ENCODE measurements at places on chromosomes 5 and 9.

GRCh38 chr5:96173366-96173765 lies 211.7 kb upstream of the ELL2 start:
- no peak for DNase-seq

- no peak for DNase-seq
These were observed 80.6 kb downstream of the COL23A1 start for GRCh38 chr5:178509491-178510057.

DNA sequence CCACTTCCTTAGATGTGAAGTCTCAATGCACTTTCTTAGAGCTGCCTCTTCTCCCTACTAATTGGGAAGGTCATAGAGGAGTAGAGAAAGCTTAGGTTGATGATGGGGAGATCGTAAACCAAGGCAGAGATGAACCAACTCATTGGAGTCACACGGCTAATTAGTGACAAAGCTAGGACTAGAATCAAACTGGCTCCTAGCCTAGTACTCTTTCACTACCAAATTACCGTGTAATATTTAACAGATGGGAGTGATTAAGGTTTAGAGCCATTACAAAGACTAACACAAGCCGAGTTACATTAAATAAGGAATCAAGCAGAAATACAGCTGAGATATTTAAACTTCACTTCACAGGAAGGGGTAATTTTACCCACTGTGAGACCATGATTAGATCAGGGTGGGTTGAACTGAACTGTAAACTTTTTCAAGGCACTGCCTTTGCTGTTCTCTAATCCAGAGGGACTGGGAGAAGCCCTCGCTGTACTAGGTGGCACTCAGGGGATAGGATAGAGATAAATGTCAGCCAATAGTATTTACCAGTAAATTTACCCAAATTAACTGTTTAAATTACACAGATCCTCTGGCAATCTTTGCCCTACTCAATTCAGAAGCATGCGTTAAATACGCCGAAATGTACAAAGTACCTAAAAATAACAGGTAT lies 166.4 kb upstream of the PIK3R1 start:
- peak; percentile 31 for DNase-seq

- no peak for DNase-seq
These were observed 2.0 kb downstream of the HAVCR2 start for GRCh38 chr5:157106630-157107461.

DNA sequence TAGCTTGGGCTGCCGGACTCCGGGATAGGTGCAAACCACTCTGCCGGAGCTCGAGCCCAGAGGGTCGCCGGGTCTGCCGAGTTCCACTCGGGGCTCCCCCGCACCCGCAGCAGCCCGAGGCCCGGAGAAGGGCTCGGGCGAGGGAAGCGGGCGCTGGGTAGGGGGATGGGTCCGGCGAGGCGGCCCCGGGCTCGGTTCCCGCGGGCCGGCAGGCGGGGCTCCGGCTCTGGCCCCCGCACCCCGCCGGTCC lies 507 bp downstream of the RICTOR start:
- no peak for DNase-seq

DNA sequence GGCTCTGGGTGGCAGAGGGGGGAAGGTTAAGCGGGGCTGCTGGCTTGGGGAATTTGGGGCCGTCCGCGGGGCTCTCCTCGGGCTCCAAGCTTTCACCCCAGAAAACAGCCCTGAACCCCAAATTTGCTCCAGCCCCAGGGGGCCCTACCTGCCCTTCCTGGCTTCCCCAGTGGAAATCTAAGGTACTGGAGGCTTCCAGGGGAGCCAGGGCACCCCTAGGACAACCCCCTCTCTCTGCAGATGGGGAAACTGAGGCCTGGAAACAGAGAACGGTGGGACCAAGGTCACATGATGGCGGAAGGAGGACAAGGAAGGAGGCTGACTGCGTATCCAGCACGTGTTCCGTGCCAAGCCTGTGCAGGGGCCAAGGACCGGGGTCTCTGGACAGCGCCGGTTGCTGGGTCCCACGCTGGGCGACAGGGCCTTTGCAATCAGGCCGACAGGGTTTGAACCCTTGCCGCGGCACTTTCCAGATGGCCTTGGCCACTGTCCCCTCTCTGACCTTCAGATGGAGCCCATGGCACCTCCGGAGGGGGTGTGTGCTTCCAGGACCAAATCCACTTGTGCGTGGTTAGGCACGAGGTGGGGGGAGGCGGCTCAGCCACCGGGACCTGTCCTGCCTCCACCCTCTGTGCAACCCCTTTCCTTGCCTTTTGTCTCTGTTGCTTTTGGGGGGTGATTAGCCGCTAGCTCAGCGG lies 183.1 kb downstream of the C9orf50 start:
- DNase-seq = peak; percentile 42

DNA sequence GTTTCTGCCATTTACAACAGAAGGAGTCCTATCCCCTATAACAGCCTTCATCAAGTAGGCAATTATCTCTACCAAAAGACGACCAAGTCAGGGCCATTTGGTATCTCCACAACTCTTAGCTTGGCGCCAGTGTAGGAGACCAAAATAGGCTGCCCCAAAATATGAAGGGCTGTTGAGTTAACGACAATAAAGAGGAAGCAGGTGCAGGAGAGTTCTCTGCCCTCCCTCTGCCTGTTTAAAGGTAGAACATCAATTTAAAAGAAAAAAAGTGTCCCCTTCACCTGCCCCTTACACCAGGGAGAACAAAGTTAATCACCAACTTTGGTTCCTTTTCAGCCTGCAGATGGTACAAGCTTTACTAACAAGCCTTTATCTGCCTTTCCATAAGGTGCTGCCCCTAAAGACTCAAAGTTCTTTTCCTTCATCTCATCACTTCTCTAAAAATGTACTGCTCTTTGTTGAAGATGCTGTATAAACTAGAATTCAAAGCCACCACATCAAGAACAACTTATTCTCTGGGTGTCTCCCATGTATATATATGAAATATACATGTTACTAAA lies 33.3 kb downstream of the PPP1R2B start:
- DNase-seq = no peak

GRCh38 chr9:89837162-89837933 lies 232.5 kb downstream of the GADD45G start:
- DNase-seq = no peak

- DNase-seq = no peak
These were observed 29.4 kb downstream of the OLFM1 start for GRCh38 chr9:135116881-135117280.

DNA sequence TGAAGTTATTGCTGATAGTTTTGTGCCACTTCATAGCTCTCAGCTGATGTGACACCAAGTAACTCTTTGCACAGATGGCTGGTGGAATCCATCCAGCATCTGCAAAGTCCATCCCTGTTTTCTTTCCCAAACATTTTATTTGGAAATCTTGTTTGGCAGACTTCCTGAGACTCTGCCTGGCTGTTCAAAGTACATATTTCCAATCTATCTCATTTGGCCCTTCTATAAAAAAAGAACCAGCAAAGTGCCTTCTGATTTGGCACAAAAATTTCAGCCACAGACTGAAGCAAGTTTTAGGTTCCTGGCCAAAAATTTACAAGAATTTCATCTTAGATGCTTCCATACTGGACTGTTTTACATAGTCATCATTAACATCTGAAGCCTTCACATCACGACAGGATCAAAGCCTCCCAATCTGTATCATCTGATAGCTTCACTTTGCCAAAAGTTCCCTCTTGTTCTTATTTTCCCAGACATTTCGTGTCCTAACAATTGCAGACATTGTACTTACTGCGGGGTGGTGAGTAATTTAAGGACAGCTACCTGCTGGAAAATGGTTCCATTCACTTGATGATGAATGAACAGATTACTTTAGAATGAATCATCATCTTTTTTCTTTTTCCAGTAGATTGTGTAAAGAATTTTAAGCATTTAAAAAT lies 377.3 kb downstream of the KIAA0825 start:
- DNase-seq = no peak

DNA sequence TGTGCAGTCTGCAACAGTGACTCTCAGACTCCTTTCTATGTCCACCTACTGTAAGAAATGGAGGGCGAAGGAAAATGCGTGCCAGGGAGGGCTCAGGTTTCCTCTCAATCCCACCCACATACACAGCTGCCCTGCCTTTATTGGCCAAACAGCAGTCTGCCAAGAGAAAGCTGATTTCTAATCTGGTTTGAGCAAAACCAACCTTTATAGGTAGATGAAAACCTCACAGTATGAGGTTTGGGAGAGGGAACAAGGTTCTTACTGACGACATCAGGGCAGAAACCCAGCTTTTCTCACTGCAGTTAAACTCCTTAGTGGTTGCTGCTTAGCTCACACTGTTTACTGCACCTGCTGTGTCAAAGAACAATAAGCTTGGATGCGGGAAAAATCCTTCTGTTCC lies 152.3 kb upstream of the KLF9 start:
- no peak for DNase-seq

DNA sequence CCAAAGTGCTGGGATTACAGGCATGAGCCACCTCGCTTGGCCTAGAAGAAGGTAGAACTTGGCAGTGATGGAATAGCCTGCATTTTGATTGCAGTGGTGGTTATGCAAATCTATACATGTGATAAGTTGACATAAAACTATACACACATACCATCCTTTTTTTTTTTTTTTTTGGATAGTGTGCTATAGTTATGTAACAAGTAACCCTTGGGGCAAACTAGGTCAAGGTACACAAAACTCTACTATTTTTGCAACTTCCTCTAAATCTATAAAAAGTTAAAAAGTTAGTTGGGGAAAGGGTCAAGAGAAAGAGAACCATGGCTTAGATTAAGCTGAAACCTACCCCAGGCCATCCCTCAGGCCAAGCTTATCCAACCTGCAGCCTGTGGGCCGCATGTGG lies 11.1 kb downstream of the TRIM14 start:
- DNase-seq = no peak

DNA sequence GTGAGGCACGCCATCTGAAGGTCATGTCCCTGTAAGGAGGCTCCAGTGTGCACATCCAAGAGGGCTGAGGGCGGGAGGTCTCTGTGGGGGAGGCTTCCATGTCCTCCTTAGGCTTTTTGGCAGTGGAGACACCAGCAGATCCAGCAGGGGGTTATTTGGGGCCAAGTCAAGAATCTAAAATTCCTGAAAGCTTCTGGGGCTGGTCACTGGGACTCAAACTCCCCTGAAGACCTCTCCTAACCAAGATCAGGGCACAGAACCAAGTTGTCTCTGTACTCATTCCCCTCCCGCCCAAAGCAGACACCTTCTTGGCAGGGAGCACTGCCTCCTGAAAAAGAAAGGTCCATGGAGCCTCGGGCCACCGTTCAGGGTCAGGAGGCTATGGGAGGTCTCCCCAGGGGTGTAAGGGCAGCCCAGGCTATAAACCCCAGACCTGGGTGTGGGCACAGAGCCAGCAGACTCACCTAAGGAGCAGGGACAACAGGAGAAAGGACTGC lies 127.4 kb upstream of the ADRA1B start:
- no peak for DNase-seq

- DNase-seq = peak; percentile 15
These were observed 295.5 kb upstream of the SMC2 start for GRCh38 chr9:103798620-103799019.

DNA sequence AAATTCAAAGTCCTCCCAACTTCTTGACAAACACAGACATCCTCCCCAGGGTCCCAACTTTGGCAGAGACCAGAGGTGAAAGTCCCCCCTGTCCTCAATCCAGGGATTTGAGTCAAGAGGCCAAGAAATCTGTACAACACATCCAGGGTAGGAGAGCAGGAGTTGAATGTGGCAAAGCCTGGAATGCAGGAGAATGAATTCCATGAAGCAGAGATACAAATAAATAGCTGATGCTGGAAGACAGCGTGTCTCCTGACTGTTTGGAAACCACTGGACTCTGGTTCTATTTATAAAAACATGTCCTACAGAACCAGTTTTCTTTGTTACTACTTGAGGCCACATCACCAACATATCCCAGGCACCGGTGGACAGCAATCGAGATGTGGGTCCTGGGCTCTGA lies 43.7 kb upstream of the SLIT3 start:
- DNase-seq = no peak

GRCh38 chr5:154015071-154015693 lies 23.5 kb downstream of the FAM114A2 start:
- DNase-seq = no peak

GRCh38 chr9:90251316-90251715 lies 391.3 kb downstream of the DIRAS2 start:
- no peak for DNase-seq

DNA sequence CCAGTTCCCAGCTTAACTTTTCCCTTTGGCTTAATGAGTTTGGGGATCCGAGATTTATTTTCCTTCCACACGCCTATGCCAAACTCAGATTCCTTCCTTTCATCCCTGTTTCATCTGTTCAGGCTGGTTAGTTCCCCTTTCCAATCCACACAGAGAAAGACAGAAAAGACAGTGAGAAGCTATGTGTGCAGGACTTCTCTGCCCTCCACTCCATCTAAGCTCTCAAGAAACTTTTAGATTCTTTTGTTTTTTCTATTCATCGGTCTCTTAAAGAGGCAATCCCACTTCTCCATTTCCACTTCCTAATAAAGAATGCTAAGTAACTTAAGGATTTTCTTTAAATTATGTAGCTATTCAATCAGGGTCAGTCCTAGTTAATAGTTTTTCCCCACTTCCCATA lies 11.2 kb downstream of the ITGA1 start:
- no peak for DNase-seq

DNA sequence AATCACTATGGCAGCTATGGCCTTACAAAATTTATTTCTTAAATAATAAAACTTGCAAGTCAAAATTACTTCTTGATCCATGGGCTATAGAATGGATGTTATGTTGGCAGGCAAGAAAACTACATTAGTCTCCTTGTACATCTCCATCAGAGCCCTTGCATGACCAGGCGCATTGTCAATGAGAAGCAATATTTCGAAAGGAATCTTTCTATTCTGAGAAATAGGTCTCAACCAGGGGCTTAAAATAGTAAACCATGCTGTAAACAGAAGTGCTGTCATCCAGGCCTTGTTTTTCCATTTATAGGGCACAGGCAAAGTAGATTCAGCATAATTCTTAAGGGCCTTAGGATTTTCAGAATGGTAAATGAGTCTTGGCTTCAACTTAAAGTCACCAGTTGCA lies 220.1 kb downstream of the SREK1 start:
- no peak for DNase-seq

Measured in small intestine (tissue), 16 donors.